GOT3 (cell line): ENCODE measurements at places on chromosomes 6 and 20.

DNA sequence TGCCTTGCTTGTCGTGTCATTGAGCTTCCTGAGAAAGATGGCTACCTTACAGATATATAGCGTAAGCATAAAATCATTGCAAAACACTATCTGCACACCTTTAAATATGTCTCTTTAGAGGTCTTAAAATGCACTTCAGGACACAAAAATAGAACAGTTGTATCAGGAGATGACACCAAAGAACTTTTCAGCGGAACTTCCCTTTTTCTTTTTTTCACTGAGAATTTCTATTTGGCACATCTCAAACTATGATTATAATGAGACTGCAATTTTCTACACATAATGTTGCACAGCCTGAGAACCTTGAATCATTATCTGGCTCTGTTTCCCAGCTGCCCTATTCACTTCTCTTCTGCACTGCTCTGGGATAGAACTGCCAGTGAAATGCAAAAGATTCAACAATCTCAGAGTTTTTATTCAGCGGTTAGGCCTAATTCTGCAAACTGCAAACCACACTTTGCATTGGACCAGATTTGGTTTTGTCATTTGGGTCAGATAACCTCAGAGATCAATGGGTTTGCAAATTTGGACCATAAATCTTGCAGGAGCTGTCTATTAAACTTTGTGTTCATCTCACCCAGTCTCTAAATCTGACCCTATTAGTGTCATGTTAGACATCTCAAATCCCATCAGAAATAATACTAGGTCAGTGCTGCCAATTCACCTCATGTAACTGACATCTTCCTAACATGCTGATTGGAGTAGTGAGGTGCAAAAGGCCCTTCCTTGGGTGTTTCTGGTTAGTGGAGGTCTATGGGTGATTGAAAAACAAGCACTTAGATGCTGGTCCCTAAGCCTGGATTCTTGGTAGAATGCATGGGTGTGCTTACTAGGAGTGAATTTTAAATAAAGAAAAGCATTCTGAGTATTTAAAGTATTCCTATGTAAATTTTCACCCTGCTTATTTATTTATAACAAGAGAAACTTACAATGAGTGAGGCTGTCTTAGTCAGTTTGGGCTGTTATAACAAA is 382.7 kb downstream of the UTRN start:
- DNase-seq, result no peak

GRCh38 chr20:54199721-54200176 is 8.1 kb upstream of the PFDN4 start:
- peak; percentile 43 for DNase-seq

- no peak for DNase-seq
Measured at GRCh38 chr6:136403110-136403980, 113.7 kb upstream of the BCLAF1 start.

DNA sequence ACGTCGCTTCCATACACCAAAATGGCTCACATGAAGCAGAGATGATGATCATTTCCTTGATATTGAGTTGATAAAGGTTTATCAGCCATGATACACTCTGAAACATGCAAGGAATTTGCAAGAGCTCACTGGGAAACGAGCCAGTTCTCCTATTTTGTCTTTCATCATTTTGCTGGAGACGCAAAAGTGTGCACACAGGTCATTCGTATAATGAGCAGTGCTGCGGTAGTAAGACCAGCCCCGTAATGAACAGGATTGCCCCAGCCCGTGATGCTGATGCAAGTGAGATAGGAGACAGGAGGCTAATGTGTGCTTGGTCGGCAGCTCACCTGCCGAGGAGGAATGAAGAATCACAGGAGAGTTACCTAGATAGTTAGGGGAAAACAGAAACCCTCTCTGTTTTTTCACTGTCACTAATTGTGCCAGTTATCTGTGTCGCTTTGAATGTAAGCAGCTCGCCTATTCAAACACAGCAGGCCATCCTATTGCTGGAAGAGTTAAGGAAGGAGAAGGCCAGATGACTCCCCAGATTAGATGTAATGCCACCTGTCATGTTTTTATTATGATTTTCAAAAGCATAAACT is 391.8 kb downstream of the SAMD5 start:
- no peak for DNase-seq

DNA sequence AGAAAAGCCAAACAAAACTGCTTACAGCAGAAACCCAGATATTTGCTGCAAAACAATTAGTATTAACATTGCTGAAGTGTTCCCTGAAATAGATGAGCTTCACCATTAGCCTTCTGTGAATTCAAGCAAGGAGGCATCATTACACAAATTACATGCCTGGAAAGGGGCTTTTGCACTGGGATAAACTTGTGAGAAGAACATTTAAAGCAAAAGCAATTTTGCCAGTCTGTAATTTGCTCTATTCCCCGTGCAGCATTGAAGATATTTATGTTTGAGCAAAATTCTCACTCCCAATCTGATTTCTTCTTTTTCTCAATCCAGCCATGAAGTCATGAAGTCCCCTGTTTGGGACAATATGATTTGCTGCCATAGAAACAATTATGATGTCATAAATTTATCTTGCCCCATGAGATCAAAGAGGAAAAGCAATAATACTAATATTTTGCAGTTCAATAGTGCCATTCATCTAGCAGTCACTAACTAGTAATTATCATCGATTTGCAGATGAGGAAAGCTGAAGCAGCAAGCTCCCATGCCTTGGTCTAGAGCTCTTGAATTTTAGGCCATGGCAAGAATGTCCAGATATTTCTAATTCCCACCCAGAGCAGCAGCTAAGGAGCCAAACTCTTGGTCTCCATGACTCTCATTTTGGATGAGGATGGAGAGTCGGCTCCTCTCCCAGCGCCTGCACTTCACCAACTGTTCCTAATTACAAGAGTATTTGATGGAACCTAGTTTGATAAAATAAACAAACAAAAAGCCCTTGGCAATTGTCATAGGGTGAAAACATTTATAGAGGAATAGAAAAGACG is 49.5 kb upstream of the CCN6 start:
- no peak for DNase-seq

GRCh38 chr6:62891065-62891647 is 320.1 kb upstream of the FKBP1C start:
- DNase-seq, result no peak

- no peak for DNase-seq
Measured at GRCh38 chr20:383889-384288, 3.3 kb downstream of the TRIB3 start.

- DNase-seq, result no peak
Measured at GRCh38 chr6:7802662-7803061, 76.8 kb downstream of the BMP6 start.

DNA sequence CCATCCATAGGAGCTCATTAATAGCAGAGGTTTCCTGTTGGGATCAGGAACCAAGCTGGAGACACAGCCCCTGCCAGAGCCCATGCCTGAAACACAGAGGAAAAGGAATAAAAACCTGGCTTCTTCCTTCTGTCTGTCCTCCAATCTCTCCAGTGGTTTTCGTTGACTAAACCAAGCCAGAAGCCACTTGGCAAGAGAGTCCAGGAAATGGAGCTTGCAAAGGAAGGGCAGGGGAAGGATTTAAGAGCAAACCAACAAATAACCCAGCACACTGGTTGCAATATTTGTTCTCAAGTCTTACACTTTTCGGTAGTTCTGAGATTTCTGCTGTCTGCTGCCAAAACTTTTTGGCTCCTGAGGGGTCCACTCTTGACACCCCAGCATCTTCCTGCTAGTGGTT is 137.0 kb upstream of the BMP2 start:
- no peak for DNase-seq

DNA sequence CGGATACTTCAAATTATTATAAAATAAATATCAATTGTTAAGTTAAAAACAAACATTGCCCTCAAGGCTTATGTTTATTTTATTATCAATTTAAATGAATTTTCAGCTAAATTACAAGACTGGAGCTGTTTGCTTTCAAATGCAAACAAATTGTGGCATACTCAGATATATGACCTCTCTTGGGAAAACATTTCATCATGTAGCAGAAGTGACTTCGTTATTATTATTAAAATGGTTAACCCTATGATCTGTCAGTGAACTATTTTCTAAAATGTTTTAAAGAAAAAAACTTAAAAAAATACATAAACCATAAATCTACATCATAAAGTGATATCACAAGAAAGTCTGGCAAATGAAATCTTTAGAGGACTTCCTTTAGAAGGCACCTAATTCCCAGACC is 72.5 kb downstream of the MAN1A1 start:
- no peak for DNase-seq

- DNase-seq, result no peak
Measured at GRCh38 chr6:6616656-6617055, 28.1 kb downstream of the LY86 start.

DNA sequence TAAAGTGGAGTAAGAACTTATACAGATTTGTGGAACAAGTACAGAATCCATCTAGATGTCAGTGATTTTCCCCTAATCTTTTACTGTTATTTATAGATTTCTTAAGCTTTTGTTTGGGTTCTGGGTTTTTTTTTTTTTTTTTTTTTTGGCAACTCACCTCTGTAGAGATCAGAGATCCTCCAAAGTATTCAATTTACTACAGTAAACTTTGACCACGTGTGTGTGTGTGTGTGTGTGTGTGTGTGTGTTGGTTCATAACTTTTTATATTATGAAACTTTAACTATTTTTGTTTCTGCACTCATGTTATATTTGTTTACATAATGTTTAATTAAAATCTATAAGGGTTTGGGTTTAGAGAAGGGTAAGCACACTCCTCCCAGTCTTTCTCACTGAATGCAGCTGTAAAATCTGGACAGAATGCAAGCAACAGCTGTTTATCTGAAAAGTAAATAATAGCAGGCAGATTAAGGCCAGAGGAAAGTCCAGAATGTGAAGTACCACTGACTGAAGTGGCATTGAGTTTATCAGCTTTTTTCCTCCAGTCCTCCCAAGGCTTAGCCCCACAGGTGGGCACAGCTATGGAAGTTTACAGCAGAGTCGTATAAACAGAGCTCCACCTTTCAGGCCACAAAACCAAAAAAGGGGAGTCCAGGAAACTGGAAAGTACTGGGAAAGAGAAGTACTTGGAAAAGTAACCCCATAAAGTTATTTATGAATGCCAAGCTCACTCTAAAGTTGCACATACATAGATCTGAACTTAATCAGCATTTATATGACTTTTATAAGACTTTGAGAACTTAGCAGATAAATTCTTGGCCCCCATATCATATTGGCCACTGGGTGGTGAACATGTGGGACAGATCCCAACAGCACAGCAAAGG is 43.0 kb upstream of the CD2AP start:
- DNase-seq, result no peak

GRCh38 chr6:32182555-32182981 is 1.5 kb downstream of the AGER start:
- no peak for DNase-seq

- DNase-seq, result no peak
Measured at GRCh38 chr20:17797579-17797978, 97.8 kb downstream of the BANF2 start.

- DNase-seq, result no peak
Measured at GRCh38 chr6:10659699-10660348, 34.6 kb downstream of the C6orf52 start.

- no peak for DNase-seq
Measured at GRCh38 chr6:117432273-117432672, 6.5 kb upstream of the ROS1 start.

- no peak for DNase-seq
Measured at GRCh38 chr20:32964575-32964974, 39.7 kb downstream of the SUN5 start.

GRCh38 chr6:90144928-90145555 is 151.6 kb downstream of the BACH2 start:
- no peak for DNase-seq

DNA sequence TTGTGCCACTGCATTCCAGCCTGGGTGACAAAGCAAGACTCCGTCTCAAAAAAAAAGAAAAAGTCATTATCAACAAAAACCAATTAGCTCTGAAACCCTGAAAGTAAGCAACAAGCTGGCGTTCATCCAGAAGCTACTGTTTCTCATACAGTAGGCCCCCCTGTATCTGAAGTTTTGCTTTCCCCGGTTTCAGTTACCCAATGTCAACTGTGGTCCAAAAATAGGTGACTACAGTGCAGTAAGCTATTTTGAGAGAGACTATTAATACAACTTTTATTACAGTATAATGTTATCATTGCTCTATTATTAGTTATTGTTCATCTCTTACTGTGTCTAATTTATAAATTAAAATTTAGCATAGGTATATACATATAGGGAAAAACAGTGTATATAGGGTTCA is 135.1 kb downstream of the KIF16B start:
- DNase-seq, result no peak

DNA sequence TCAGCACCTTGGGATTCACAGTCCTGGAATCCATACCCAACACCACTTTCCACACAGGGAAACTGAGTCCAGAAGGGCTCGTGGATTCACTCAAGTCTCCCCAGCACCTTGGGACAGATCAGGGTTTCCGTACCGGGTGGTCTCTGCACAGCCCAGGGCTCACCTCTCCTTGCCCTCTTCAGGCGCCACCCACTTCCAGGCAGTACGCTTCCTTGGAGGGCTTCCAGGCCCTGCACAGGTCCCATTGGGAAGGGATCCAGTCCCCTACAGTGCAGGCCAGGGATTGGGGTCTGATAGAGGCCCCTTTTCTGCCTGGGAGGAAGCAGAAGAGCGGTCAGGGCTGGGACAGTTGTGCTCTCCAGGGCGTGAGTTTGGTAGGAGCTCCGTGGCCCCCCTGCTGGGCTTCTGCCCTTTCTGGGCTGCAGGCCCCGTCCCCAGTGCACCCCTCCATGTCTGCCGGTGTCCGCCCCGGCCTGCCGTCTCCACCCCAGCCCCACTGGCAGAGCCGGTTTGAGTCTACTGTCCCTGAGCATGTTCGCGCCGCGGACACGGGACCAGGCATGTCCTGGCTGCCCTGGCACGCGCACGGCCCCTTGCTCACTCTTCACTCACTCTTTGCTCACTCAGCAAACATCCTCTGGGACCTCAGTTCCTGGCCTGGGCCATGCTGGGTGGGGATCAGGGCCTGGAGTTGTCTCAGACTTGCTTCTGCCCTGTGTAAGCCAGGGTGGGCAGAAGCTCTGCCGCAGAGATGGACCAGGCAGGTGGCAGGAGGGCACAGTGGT is 12.6 kb downstream of the SRC start:
- DNase-seq, result no peak

DNA sequence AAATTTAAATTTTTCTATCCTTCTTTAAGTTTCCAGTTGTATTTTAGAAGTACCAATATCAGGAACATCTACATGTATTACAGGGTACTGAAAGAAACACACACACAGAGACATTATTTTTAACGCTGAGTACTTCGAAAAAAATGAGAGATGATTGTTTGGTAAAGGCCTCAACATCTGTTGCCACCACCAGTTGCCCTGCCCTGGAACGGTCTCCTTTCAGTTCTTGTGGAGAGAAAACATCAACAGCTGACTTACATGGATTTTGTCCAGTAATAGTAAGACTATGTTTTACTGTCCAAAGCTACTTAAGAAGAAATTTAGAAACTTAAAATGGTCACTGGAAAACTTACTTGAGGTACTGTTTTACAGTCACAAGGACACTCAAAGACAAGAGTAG is 16.7 kb downstream of the HMGCLL1 start:
- DNase-seq, result no peak

DNA sequence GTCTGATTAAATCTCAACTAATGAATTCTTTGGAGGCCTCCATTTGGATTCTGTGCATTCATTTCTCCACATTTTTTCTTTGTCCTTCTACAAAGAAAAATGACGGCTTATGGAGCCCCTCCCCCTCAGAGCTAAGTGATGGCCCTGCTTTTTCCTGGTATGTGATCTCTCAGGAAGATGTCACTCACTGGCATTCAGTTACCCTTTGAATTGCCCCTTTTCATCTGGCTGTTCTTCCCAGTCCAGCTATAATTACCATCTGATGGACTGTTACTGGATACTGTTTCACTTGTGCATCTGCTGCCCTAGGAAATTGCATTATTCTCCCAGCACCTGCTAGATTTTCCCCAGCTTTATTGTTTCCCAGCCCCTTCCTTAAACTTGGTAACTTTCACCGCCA is 151.9 kb downstream of the CFAP61 start:
- DNase-seq, result no peak
